Esophagus mucosa (tissue), 1 donor: ENCODE measurements at places on chromosomes 4 and X. TPM values are rescaled to one million over a fixed set of nuclear protein-coding genes. Genes with fewer than 3 reads are reported as not detected.

CLTRN gene
- 0.20 TPM for total RNA-seq

NOCT gene
- total RNA-seq = 11.2 TPM

SAGE1 gene
- total RNA-seq = not detected

FRG2 gene
- total RNA-seq = not detected

RTL3 gene
- not detected for total RNA-seq

TRAM1L1 gene
- 0.36 TPM for total RNA-seq

APELA gene
- total RNA-seq = not detected

NMU gene
- 96.3 TPM for total RNA-seq

PACRGL gene
- 14.8 TPM for total RNA-seq

MPP1 gene
- total RNA-seq = 6.3 TPM

BTK gene
- 1.0 TPM for total RNA-seq

CD99L2 gene
- total RNA-seq = 4.9 TPM

PAGE2 gene
- not detected for total RNA-seq
